ENCODE measurements at places on chromosomes 6 and 20.
A peak's percentile ranks its signal among the peaks of the same experiment; 100 is the strongest.

- no peak for DNase-seq
Measured at GRCh38 chr20:17762243-17762872, 62.6 kb downstream of the BANF2 start.

DNA sequence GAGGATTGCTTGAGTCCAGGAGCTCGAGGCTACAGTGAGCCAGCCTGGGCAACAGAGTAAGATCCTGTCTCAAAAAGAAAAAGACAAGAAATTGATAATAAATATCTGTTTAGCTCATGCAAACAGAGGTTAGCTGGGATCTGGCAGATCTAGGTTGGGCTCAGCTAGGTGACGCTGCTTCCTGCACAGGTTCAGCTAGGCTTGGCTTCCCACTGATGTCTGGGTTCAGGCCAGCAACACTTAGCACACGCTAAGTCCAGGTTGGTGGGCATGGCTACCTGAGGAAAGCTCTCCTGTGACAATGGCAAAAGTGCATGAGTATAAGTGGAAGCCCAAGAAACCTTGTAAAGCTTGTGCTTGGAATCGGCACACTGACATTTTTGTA is 48.7 kb downstream of the RIN2 start:
- no peak for DNase-seq

GRCh38 chr20:62621251-62622110 is 20.8 kb upstream of the SLCO4A1 start:
- DNase-seq = no peak

GRCh38 chr6:34601706-34602105 is 45.6 kb upstream of the SPDEF start:
- no peak for DNase-seq

GRCh38 chr6:123745895-123746294 is 57.8 kb upstream of the NKAIN2 start:
- peak; percentile 74 for DNase-seq

DNA sequence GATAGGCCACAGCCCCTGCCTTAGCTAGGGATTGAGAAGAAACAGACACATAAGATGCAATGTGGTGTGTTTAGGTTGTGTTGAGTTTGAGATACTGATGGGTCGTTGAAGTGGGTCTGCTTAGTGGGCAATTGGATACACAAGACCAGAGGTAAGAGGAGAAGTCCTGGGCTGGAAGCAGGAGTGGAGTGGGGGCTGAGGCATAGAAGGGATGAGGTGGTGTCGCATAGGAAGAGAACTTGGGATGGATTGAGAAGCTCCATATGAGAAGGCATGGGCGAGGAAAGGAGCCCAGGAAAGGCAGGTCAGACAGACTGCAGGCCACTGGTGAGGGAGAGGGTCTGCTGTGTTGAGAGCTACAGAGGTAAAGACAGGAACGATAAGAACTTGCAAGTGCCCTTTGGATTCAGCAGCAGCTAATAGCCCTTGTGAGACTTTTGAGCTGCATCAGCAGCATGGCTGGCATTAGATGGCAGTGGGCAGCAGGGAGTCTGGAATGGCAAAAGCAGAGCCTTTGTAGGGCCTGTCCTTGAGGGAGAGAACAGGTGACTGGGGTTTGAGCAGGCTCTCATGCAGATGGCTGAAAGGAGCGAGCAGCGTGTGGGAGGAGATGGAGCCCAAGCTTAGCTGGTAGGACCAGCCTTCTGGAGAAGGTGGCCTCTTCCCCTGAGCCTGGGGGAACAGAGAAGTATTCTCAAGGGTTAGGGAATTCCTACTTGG is 33.2 kb downstream of the PLCG1 start:
- no peak for DNase-seq

GRCh38 chr6:761997-762396 is 69.1 kb upstream of the EXOC2 start:
- no peak for DNase-seq

GRCh38 chr6:91486200-91486599 is 899.3 kb upstream of the MAP3K7 start:
- no peak for DNase-seq

GRCh38 chr20:1491281-1491840 is at the start of gene SIRPB2:
Gene SIRPB2, minus strand, starts transcription at chr20:1491420. Its CDS starts 61 bp downstream, at chr20:1491359.
- no peak for DNase-seq

DNA sequence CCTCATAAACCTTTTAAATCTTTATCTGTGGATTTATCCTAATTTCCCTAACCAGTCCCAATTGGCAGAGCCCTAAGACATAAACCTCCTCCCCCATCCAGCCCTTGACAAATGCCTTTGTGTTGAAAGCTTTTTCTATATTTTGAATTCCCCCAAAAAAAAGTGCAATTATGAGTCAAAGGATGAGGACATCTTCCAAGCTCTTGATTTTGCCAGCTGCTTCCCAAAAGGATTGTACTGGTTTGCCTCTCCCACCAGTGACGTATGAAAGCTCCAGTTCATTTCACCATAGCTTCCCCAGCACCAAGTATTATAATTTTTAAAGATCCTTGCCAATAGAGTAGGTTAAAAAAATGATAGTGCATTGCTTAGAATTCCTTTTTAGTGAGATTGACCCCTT is 38.9 kb downstream of the SIRPA start:
- peak; percentile 73 for DNase-seq

DNA sequence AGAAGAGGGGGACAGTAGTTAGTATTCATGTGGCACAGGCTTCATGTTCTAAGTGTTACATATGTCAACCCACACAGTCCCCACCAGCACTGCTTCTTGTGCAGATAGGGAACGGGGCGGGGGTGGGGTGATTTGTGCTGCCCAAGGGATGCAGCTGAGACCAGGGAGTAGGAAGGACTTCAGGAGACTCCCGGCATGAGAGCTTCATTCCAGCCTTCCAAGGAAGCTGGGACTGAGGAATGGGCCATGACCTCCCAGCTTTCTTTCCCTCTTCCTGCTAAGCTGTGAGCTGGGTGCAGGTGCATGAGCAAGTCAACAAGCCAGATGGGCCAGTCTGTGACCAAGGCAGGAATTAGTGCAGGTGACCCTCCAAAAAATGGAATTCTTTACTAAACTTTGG is 9.2 kb downstream of the BEND3 start:
- DNase-seq = no peak

Measured in HS-5 (cell line).